ENCODE measurements at places on chromosomes 1 and 21.

DNA sequence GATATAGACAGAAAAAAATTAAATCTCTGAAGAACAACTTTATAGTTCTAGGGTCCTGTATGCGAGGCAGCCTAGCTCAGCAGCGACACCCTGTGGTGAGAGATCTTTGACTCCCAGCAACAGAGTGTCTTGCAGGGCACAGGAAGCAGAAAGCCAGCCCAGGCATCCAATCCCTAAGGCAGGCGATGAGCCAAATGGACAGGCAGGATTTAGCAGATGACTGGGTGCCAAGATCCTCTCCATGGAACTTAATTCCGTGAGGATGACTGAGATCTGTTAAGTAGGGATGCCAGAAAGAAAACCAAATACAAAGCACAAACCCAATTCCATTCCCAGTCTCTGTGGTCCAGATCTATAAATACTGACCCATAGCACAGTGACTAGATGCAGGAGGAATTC lies 38.8 kb downstream of the HLCS start:
- peak; percentile 78 for DNase-seq

- no peak for DNase-seq
Measured at GRCh38 chr1:169175461-169175860, 69.0 kb downstream of the ATP1B1 start.

DNA sequence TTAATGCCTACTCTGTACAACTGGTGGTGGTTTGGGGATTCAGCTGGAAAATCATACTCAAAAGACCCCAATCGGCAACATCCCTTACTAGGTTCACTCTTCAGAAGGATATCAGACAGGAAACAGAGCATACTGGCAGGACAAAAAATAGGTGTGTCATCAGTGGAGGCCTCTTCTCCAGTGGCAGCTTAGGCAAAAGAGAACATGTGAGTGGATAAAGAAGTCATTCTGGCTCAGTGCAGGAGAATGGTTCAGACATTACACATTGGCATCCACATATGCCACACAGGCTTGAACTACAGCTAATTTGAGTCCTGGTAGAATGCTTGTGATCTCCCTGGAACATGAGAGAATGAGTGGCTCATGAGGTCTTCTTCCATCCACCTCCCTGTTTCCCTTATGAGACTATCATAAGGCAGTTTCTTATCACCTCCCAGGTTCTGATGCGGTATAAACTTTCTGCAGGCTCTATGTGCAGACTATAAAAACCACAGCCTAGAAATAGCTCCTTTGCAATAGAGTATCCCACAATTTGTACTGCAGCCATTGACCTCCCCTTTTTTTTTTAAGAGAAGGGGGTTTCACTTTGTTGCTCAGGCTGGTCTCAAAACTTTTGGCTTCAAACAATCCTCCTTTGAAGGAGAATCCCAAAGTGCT lies 24.7 kb downstream of the VAMP4 start:
- DNase-seq, result no peak

DNA sequence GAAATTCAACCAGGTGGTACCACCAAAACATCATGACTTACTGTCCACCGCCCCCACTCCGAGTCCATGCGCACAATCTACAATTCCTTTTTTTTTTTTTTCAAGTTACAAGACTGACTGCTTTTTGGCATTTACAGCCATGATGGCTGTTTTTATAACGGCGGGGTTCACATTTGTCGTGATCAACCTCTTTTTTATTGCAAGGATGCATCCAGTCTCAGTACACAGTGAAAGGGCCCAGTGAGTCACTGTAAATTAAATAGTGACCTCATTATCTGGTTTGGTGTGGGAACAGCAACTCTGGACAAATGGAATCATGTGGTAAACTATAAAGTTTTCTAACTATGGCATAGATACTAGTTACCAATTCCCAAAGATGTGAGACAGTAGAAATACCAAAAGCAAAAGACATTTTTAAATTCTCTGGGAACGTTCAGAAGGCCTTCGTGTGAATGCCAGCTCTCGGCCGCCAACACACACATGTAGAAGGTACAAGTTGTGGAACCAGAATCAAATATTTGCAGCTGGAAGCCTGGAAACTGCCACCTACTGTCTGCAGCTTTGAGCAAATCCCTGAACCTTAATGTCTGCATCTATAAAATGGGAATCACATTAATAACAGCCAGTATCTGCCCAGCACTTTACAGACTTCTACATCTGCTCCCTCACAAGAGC lies 4.9 kb downstream of the GLIS1 start:
- no peak for DNase-seq

DNA sequence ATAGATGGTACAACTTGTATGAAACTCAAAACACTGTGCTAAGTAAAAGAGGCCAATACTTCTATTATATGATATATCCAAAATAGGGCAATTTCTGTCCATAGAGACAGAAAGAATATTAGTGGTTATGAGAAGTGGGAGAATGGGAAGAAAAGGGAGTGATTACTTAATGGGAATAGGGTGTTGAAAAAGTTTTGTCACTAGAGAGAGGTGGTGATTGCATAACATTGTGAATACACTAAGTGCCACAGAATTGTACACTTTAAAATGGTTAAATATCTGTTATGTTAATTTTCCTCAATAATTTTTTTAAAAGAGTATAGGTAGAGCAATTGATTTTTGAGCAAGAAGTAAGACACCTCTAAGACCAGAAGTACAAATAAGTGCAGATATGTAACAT lies 29.7 kb downstream of the GNAT2 start:
- no peak for DNase-seq

DNA sequence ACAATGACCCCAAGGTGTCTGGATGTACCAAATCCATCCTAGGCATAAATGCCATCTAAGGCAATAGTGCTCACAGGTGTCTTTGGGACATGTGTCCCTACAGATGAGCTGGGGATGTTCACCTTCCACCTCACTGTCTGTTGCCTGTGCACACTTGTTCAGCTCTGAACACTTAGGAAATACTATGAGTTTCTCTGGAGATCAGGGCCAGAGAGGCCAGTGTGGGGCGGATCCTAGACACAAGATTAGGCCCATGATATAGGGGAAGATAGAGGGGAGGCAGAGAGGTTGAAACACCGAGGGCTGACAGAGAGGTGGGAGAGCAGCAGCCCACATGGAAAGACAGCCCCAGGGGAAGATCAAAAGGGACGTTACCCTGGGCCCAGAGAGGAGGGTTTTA lies 25.6 kb downstream of the C1orf116 start:
- DNase-seq, result no peak

GRCh38 chr21:21813289-21813688 lies 815.1 kb downstream of the NCAM2 start:
- DNase-seq, result no peak

GRCh38 chr1:60044881-60045280 lies 28.7 kb downstream of the C1orf87 start:
- DNase-seq, result no peak

DNA sequence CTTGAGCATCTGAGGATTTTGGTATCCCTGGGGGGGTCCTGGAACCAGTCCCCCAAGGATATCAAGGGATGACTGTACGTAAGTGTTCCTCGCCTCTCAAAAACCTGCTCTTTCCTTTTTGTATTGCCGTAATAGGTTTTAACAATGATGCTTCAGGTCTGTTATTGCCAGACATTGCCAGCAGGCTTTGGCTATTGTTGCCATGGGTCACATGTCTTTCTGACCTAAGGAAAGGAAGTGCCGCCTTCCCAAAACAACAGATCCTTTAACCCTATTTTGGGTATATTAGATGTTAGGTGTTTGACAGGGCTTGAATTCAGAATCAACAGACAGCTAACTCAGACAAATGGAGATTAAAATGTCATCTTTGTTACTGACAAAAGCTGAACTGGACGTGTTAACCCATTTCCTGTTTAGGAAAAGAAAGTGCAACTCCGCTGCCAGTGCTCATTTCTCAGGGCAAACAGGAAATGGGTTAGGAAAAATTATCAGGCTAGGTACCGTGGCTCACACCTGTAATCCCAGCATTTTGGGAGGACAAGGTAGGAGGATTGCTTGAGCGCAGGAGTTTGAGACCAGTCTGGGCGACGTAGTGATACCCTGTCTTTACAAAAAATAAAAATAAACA lies 12.4 kb upstream of the PRPF38B start:
- no peak for DNase-seq

DNA sequence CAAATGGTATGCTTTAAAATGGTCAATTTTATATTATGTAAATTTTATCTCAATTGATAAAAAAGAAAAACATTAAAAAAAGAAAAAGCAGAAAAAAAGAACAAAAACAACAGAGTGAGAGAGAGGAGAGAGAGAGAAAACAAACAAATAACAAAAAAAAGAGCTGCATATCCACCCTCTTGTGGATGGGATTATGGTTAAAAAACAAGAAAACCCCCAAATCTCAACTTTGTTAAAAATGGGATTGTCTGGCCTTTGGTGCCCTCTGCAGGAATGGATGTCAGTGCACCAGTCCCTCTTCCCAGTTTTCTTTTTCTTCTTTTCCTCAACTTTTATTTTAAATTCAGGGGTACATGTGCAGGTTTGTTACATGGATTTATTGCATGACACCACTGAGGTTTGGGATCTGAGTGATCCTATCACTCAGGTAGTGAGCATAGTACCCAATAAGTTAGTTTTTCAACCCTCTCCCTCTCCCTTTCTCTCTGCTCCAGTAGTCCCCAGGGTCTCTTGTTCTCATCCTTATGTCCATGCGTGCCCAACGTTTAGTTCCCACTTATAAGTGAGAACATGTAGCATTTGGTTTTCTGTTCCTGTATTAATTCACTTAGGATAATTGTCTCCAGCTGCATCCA lies 28.1 kb downstream of the RNF187 start:
- peak; percentile 23 for DNase-seq

DNA sequence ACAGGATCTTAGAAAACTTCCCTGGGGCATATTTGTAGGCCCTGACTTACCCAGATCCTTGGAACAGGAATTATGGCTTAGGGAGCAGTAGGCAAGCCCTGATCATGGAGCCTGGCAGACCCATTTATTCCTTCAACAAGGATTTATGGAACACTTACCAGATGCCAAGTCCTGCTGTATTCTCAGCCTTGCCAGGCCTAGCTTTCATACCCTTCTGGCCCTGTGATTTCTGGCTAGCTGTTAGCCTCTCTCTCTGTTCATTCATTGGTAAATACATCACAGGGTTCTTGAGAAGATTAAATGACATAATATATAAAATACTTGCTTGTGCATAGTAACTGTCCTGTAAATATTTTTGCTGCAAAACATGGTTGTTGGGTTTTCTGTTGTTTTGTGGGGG lies 32.4 kb upstream of the SRP9 start:
- DNase-seq, result no peak

GRCh38 chr1:180131510-180131909 lies 23.2 kb upstream of the QSOX1 start:
- DNase-seq, result no peak

DNA sequence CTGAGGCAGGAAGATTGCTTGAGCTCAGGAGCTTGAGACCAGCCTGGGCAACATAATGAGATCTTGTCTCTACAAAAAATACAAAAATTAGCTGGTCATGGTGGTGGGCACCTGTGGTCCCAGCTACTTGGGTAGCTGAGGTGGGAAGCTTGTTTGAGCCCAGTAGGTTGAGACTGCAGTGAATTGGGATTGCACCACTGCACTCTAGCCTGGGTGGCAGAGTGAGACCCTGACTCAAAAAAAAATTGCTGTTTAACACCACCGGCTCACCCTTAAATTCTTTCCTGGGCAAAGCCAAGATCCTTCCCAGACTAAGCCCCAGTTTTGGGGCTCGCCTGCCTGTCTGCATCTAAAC lies 6.6 kb upstream of the NSUN4 start:
- DNase-seq, result no peak

- no peak for DNase-seq
Measured at GRCh38 chr1:44907893-44908292, 64.8 kb upstream of the PTCH2 start.

DNA sequence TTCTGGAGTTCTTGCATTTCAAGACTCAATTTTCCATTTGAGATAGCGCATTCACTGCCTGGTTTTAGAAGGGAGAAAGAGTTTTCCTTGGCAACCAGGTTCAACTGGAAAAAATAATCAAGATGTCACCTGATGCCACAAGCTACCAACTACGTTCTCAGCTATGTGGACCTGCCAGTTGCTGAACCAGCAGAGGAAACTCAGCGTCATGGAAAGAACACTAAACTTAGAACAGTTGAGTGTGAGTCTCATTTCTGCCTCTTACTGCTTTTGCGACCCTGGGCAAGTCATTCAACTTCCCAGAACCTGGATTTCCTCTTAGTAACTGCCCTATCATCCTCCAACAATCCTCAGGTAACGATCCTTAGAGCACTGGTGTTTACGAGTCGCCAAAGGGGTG lies 373.0 kb upstream of the ESRRG start:
- DNase-seq, result no peak

DNA sequence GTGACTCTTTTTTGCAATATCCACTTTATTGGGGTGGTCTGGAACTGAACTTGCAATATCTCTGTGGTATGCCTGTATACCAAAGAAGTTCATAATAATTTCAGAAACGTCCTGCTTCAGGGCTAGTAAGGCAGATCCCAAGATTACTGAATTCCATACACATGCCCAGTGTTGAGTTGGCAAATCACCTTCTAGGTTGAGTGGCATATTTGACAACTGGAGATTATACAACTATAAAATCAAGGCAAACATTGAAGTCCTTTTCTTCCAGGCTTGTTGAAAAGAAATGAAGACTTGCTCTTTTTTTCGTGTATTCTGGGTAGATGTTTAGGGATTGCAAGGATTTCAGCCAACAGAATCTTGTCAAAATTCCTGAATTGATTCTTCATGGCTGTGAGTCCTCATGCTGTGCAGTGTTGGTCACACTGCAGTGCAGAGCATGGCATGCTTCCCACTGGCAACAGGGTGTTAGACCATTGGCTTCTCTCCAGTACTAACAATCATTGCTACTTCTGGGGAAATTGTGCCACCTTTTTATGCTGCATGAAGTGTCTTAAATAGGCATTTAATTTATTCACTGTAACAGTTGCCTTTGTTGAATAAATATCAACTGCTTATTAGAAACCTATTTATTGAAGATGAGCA lies 367.1 kb upstream of the ADGRL4 start:
- DNase-seq, result peak; percentile 15

- DNase-seq, result no peak
Measured at GRCh38 chr1:6292102-6292501, 31.2 kb upstream of the GPR153 start.

- DNase-seq, result no peak
Measured at GRCh38 chr1:169590932-169591331, 4.7 kb upstream of the F5 start.

DNA sequence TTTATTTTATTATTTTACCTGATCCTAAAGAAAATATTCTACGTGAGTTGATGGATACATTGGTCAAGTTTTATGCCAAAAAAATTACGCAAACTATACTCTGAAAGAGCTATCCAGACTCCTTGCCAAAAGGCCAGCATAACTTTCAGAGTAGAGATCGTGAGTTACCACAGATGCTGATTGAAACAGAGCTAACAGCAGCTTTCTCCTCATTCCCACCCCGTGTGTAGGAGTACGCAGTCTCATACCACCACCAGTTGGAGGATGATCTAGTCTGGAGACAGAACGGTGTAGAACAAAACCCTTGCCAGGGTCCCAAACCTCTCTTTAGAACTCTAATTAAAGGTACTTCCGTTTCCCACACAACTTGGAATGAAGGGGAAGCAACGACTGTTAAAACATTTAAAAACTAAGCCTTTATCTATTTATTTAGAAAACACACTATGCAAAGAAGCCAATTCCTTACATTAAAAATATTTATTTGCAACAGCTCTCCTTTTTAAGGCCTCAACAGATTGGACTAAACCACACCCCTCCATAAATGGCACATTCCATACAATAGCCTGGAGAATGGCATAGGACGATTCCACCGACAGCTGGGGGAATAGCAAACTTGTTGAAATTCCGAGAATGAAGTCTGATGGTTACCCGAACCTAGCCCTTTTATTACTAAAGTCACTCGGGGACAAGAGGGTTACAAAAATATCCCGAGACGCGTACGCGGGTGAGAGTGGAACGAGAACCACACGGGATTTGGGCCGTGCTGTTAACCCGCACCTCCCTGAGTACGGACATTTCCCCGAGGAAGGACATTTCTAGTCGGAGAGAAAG lies 1.4 kb downstream of the NUCKS1 start:
- DNase-seq, result peak; percentile 87

All from pons (tissue), 1 donor.